ENCODE measurements at places on chromosomes 3 and 15.
A peak's percentile ranks its signal among the peaks of the same experiment; 100 is the strongest.

DNA sequence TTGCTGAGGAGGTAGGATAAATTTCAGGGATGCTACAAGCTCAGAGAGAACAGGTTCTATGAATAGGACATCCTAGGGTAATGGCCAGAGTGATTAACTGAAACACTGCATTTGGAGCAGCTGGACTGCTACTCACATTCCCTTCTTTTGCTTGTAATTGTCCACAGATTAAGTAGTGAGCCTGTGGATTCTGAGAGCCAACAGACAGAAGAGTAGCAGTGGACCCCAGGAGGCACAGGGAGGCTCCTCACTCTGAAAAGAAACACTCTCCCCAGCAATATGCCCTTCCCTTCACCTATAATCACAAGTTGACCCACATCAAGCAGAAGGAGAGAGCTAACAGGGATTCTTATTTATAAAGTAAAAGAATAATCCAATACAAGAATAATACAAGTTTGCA is 10.6 kb upstream of the RFX7 start:
- no peak for DNase-seq

- no peak for DNase-seq
These were observed 607 bp downstream of the LCTL start for GRCh38 chr15:66565141-66565641.

GRCh38 chr3:160140756-160141155 is 84.5 kb upstream of the C3orf80 start:
- DNase-seq = no peak

DNA sequence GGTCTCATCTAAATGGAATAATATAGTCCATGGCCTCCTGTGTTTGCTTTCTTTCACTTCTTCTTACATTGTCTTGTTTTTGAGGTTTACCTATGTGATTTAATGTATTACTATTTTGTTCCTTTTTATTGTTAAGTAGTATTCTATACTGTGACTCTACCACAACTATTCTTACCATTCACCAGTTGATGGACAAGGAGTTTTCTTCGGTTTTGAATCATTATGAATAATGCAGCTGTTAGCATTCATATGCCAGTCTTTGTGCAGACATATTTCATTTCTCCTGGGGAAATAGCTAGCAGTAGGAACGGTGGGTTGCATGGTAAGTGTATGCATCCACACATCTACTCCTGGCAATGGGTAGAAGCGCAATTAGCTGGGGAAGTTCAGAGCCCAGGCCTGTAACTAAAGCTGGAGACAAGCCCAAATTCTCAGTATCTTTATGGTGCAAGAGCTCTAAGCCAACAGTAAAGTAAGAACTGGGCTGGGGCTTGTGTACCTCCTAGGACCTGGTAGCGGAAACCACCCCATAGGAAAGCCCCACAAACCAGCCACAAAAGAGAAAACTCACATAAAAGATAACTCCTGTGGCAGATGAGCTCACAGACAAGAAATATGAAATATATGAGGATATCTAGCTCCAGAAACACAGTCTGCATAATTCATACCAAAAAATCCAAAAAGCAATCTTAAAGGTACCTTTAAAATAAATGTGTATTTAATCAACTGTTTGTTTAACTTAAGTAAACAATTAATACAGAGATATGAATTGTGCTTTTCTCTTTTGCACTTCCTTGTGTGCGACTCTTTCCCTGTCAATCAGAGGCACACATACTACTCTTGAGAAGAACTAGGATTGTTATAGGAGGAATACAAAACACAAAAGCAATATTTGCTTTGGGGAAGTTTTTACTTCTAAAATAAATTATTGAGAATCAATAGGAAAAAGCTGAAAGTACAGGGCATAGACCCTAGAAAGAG is 2.7 kb upstream of the CSTA start:
- no peak for DNase-seq

DNA sequence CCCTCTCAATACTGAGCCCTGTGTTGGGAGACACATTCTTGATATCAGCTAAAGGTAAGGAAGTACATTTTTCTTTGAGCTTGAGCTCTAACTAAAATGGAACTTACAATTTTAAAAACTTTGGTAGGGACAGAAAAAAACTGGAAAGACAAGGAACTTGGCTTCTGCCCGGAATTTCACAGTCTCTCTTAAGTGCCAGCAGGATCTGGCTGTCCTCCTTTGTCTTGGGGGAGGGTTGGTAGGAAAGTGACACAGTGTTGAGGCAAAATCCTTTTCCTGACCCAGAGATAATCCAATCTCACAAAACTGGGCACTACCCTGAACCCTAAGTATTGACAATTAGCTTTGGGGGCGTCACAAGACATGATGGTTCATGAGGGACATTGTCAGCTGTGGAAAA is 45.3 kb downstream of the ZPLD1 start:
- DNase-seq = no peak

DNA sequence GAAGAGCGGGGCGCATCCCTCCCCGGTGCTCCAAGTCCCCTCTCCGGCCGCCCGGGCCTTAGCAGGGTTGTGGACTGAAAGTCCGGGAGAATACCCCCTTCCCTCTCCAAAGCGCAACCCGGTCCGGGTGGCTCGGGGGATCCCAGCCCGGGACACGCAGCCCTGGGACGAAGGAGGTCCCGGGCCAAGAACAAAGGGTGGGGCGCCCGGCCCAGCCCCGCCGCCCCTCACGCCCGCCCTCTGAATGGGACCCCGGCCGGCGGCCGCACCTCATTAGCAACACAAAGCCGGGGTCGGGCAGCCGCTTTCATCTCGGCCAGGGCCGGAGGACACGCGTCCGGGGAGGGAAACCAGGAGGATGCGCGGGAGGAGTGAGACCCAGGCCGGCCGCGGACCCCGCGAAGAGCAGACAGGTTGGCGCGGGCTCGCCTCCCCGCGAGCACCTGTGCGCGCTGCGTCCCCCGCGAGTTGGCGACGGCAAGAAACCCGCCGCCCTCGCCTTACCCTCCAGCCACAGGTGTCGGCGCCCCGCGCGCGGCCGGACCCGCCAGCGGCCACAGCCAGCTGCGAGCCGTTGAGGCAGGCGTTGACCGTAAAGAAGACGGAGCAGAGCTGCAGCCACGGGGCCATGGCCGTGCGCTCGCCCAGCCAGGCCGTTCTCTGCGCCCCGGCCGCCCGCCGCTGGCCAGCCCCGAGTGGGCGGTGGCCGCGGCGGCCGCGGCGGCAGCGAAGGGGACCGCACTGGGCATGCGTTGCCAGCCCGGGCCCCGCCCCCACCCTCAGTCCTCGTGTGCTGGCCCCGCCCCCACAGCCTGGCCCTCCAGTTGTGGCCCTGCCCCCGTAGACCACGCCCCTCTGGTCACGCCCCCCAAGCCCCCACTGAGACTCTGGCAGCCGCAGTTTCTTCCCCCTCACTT is at the start of gene IL17RD:
IL17RD (minus strand) TSS at position 697 of the 917 bp plus-strand sequence; CDS start at position 630, 67 bp downstream.
- peak; percentile 71 for DNase-seq

DNA sequence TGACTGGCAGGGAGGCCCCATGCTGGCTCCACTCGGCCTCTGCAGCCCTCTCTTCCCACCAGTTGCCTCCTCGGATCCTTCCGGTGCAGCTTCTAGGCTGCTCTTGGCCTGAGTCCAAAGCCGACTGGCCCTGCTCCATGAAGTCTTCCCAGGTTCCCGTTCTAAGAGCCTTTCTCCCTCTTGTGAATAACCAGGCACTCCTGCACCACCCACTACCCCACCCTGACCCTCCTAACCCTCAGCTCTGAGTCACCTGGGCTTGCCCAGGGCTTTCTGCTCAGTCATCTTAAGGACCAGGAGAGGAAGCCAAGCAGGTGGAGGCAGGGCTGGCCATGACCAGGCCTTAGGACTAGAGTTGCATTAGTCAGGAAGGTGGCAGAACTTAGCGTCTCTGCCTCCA is 28.1 kb upstream of the CNBP start:
- DNase-seq = peak; percentile 9

- no peak for DNase-seq
These were observed 60.9 kb downstream of the PXYLP1 start for GRCh38 chr3:141292356-141293058.

DNA sequence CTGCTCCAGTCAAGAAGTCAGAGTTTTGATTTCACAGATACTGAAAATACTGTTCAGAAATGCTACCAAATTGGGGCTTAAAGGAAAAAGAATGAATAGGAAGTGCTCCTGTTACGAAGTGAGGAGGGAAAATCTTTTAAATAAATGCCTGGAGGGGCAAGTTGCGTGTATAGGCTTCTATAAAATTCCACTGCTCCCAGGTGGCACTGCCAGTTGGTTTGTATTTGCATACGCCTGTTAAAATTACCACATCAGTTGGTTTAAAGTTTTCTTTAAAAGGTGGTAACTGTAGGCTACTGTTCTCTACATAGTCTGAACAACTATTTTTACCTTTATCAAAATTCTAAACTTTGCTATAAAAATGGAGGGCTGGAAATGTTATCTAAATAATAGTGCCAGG is 123.5 kb downstream of the DLG1 start:
- no peak for DNase-seq

GRCh38 chr15:100115066-100115710 is 226.6 kb downstream of the ADAMTS17 start:
- no peak for DNase-seq

GRCh38 chr15:81959196-81959595 is 86.6 kb downstream of the MEX3B start:
- DNase-seq = no peak

DNA sequence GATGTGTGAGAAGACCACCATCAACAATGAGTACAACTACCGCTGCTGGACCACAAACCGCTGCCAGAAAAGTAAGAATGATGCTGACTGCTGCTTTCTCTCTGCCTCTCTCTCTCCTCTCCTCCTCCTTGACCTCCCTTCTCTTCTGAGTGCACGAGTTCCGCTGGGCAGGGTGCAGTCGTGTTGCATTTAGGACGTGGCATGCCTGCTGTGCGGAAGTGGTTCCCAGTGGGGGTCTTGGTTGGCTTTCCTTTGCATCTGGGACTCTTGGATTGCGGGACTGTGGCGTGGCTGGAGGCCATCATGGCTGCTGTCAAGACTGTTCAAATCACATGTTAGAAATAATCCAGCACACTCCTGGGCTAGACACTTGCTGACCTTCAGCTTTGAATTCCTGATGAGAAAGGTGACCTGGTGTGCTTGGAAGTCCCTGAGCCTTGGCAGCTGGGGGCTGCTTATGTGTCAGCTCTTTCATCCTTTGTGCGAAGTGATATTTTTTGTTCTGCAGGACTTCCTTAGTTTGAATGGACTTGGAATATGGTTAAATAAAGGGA is 59.8 kb downstream of the IGF1R start:
- no peak for DNase-seq

GRCh38 chr3:72445827-72446217 is 402.4 kb downstream of the SHQ1 start:
- DNase-seq = no peak

GRCh38 chr3:195139876-195140240 is 131.1 kb downstream of the XXYLT1 start:
- DNase-seq = no peak

DNA sequence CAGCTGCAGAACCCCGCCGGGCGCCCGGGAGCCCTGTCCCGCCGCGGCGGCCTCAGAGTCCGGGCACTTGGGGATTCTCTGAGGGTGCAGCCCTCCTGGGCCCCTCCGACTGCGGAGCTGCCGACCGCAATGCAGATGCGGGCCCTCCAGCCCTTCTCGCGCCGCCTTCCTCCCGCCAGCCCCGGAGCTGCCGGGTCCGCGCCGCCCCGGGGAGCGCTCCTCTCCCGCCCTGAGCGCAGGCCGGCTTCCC is 320 bp upstream of the ACAN start:
- no peak for DNase-seq

GRCh38 chr15:63497642-63498467 is 6.5 kb upstream of the USP3 start:
- no peak for DNase-seq

- no peak for DNase-seq
These were observed 442.8 kb upstream of the ARRDC4 start for GRCh38 chr15:97517737-97518136.

DNA sequence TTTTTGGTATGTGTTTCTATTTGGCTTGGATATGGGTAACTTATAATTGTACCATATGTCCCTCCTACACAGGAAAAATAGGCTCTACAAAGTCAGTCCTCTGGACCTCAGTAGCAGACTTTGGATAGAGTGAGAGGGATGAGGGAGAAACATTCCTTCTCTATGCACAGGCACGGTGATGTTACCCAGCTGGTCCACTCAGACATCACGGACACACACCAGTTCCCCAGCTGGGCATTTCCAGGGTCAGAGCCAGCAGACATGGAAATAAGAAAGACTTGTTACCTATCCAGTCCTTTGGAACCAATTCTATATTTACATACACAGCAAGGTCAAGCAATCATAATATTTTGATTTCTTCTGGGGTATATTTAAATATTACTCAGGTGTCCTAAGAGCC is 433.1 kb upstream of the KCNMB2 start:
- DNase-seq = no peak

DNA sequence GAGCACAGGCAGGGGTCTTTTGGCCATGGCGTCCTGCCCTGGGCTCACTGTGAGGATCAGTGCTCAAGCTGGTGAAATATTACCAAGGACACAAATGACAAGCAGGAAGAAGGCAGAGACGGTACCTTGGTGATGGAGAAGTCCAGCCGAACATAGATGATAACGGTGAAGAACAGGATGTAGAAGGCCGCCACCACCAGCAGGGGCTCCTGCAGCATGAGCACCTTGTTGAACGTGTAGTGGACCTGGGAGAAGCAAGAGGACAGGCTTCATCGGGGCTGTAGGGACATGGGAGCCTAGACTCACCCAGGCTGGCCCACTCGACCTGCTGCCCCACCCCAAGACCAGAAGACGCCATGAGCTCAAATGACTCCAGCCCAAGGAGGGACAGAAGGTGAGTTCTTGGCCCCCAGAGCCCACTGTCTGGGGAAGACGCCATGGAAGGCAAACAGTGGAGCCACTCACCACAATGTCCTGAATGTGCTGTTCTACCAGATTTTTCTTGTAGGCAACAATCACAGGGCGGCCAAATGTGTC is 25.1 kb downstream of the RPN1 start:
- no peak for DNase-seq

- no peak for DNase-seq
These were observed 14.0 kb downstream of the PLCH1 start for GRCh38 chr3:155730843-155731242.
